ENCODE measurements at places on chromosomes 5 and 9. TPM values are rescaled to one million over a fixed set of nuclear protein-coding genes. Genes with fewer than 3 reads are reported as not detected.

GRCh38 chr9:134618833-134619447 lies 22.7 kb upstream of the COL5A1 start:
- DNase-seq: no peak

DNA sequence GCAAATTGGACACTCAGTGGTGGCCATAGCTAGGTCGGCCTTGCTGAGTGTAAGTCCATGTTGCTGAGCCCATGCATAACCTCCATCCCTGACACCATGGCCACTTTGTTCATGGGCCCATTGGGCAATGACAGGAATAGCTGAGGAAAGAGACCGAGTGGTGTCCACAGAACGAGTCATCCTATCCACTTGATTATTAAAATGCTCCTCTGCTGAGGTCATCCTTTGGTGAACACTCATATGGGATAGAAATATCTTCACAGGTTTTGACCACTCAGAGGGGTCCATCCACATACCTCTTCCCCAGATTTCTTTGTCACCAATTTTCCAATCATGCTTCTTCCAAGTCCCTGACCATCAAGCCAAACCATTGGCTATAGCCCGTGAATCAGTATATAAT lies 63.6 kb downstream of the PPIC start:
- DNase-seq: no peak

The SLC27A6 gene
- 4.8 TPM for total RNA-seq

DNA sequence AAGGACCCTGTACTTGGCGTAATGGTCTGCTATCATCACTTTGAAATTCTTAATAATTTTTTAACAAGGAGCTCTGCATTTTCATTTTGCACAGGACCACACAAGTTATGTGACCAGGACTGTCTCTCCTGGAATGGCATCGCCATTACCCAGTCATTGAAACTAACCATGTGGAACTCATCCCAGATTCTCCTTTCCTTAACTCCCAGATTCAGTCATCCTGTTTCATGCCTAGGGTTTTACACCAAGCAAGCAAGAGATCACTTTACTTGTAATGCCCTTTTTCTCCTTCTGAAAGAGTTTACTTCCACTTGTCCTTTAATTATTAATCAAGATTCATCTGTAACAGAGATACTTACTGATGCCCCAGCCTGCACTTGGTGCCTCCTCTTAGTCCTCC lies 12.0 kb downstream of the FRMD3 start:
- no peak for DNase-seq

- DNase-seq: no peak
These were observed 135.5 kb downstream of the RAB3C start for GRCh38 chr5:58718269-58718978.

- DNase-seq: no peak
These were observed 23.6 kb upstream of the TNFSF8 start for GRCh38 chr9:114953959-114954358.

The PCDHGB2 gene
- total RNA-seq: 5.8 TPM

GRCh38 chr9:114616684-114617520 lies 5.8 kb downstream of the TMEM268 start:
- DNase-seq: no peak
